ENCODE measurements at places on chromosomes 7 and 10.
A peak's percentile ranks its signal among the peaks of the same experiment; 100 is the strongest.

DNA sequence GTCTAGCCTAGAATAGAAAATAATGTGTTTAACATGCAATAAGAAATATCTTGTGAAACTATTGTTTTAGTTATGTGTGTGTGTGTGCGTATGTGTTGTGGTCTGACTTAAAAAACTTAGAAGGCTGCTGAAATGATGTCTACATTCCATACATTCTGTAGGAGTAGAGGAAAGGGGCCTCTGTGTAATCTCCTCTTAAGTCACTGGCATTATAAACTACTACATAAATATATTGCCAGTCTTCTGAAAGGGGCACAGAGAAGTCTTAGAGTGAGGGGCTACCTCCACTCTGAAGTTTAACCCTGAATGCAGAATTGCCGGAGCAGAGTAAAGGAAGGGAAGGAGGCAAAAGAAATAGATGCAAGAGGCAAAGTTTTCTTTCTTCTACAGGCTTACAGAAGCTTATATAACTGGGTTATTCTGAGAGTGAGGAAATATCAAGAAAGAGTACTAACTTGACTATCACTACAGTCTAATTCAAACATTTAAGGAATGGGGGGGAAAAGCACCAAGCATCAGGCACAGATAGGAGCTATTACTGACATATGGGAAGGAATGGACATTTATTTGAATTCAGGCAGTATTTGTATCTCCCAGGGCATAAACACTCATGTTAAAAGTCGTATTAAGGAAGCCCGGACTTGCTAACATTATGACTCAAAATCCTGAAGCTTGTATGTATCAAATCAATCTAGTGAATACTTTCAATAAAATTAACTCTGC, 75.7 kb downstream of the DNAJC1 start:
- peak; percentile 61 for DNase-seq

DNA sequence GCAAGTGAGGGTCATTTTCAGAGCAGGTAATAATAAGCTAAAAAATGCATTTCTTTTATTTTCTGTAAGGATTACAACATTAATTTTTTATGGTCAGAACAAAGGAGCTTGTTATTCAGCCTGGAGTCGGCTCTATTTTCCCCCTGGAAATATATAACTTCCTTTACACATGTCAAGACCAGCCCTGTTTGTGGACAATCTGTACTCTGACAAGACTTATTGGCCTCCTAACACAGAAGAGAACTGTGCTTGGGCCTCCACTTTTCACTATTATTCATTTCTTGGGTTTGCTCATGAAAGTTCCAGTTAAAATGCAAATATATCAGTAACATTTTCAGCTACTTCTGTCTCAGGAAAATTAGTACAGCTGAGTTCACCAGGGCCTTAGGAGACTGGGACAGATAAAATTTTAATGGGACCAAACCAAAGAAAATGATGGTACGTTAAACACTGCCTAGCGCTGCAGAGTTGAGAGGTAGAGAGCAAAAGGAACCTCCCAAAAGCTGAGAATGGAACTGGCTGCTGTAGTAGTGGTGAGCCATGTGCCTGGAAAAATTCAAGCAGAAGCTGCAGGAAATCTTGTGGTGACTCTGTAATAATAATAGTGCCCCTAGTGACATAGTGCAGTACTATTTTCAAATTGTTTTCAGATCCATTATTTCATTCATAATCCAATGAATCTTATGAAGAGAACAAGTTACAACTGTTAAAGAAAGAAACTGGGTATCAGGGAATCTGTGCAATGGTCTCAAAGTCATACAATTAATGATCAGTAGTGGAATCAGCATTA, 227.2 kb upstream of the KIAA1217 start:
- no peak for DNase-seq

GRCh38 chr10:80281292-80281691, 8.2 kb downstream of the MAT1A start:
- DNase-seq = no peak

DNA sequence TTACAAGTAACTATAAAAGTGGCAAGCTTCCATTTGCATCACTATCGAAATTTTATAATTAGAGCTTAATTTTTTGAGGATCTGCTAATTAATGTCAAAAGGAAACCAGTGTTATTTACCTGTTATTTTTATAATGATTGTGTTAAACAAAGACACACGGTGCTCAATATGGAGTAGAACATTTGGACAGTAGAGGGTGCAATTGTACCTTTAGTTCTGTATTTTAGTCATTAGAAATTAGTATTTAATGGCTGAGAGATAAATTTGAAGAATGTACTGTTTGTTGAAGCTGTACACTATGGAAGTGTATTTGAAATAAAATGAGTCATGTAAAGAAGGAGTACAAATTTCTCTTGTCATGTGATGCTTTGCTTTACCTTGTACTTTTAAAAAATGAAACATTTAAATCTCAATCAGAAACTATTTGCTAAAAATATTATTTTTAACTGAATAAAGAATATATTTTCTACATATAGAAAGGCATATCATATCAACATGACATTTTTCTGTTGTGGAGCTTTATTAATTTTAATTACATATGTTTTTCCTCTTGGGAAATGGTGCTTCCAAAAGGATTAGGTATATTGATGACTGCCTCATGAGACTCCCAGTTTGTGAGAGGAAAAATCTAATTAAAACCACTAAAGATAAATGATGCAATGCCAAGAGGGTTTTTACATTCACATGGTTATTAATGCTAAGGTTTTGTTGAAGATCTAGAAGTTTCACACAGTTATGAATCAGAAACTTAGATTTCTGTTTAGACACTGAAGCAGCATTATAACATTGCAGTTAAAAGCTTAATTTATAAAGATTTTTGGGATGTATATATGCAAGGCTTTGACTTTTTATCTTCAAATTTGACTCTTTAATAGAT, 10.4 kb upstream of the PRKG1 start:
- DNase-seq = peak; percentile 60

DNA sequence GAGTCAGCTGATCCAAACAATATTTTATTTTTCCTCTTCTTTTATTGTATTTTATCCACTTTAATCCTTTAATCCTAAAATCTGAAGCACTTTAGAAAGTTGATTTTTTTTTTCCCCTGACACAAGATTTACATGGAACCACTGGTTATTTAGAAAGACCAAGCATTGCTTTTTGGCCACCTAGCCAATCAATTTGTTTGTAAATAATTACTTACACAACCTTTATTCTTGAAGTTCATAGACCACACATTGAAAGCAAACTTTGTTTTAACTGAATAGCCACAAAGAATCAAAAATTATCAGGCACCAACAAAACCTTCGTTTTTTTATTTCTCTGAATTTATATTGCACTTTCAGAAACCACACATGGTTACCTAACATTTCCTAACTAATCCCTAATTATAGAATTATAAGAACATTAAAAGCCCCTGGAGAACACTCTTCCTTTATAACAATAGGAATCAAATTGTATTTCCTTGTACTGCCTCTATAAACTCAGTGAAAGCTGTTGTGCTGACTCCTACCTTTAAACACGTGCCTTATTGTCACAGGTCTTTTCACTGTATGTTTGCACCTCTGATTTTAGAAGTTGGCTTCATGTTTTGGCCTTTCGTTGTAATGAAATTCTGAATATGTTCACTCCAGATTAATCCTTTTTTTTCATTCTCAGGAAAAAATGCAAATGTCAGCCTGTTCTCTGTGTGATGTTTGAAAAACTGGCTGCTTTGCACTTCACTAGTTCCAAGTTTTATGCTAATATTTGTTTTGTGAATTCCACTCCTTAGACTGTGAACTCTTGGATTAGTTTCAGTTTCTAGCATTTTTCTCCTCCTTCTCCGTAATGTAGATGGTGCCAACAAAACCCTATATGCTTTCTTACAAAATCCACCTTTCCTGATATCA, 1511.9 kb downstream of the REEP3 start:
- DNase-seq = no peak

DNA sequence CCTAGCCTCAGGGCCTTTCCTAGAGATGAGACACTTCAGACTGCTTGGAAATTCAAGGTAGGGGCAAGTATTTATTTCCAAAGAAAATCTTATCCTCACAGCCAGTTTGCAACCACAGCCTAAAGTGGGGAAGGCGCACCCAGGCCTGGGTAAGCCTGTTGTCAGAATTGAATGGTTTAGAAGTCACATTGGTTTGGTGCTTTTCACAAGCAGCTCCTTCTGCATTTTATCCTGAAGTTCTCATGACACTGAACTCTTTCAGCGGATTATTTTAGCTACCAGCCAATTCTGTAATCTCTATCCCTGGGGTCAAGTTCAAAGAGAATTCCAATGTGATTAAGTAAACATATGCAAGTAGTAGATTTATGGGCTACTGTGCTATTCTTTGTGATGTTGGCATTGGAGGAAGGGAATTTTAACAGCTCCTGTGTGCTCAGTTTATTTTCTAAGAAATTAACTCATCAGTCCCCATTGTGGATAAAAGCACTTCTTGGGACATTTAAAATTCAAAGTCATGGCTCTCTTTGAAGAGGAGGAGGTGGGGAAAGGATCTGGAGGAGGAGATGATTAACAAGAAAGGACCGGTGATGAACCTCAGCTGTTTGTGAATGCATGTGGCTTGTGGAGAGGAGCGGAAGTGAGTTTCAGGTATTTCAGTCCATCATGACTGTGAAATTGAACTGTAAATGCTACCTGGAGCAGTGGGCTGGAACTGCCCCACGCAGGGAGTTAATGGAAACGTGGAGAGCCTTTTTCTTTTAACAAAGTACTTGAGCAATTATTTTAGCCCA, 90.2 kb upstream of the CACUL1 start:
- DNase-seq = no peak

Measured in astrocyte of the spinal cord (primary cell).